ENCODE measurements at places on chromosomes 12 and 14. TPM values are rescaled to one million over a fixed set of nuclear protein-coding genes. Genes with fewer than 3 reads are reported as not detected.

DIO3 gene
- not detected for total RNA-seq

RSRC2 gene
- 38.1 TPM for total RNA-seq

HCAR3 gene
- not detected for total RNA-seq

SOCS4 gene
- total RNA-seq, result 26.2 TPM

TAS2R9 gene
- total RNA-seq, result not detected

PLEKHH1 gene
- 0.08 TPM for total RNA-seq

GABARAPL1 gene
- 172 TPM for total RNA-seq

IL26 gene
- total RNA-seq, result not detected

OTX2 gene
- not detected for total RNA-seq

INSM2 gene
- not detected for total RNA-seq

OR4K15 gene
- total RNA-seq, result not detected

CTSG gene
- total RNA-seq, result not detected

DNA sequence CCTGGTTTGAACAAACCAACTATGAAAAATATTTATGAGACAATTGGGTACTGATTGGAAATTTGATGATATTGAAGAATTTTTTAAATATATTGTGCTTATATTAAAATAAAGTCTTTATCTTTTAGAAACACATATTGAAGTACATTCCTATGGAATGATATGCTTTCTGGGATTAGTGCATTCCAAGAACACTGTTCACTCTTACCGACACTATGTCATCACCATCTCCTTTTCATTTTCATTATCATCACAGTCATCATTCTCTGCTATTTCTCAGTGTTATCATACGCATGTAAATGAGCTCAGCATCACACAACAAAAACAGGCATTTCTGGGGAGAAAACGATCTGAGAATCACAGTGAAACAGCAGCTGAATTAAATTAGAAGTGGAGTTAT lies 513.3 kb upstream of the CCDC196 start:
- peak; percentile 32 for DNase-seq

DNA sequence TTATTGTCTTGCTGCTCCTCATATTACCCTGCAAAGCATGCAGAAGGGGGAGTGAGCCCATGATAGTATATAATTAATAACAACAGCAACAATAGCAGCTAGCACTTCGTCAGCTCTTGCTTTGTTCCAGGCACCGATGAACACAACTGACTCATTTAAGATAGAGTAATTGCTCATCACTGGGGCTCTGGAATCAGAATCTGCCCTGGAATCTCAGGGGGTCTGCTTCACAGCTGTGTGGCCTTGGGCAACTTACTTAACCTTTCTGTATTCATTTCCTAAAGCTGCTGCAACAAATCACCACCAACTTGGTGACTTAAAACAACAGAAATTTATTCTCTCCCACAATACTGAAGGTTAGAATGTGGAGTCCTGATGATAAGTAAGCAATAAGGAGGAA lies 55.0 kb upstream of the PSMC1 start:
- DNase-seq, result no peak

DNA sequence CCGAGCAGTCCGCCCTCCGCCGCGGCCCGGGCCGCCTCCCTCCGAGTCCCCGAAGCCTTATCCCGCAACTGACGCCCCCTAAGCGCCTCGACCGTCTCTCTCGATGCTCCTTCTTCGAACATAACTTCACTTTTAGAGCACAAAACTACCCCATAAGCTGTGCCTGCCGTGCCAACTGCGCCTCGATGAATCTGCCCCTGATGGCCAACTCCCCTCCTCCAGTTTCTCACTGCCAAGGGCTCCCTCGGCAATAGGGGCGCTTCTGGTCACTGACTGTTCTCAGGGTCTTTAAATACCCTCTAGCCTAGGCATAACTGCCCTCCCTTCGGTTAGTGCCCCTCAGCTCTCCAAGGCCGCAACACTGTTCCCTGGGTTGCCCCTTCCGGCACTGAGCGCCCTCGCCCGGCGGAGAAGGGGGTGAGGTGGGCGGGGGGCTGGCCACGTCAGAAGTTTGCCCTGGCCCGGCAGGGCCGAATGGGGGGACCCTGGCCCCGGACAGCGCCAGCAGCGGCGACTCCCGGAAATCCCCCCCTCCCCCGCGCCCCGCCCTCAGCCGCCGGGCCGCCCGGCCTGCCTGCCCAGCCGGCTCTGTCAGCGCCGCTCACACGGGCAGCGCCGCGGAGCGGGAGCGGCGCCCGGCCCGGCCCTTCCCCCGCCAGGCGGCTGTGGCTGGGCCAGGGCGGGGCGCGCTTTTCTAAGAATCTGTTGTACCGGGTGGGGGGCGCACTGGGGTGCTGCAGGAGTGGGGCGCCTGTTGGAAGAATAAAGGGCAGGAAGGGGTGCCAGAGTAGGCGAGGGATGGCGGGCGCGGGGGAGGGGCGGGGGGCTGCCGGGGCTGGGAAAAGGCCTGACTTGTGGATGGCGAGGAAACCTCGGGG lies 10.6 kb downstream of the RARG start:
- no peak for DNase-seq

DNA sequence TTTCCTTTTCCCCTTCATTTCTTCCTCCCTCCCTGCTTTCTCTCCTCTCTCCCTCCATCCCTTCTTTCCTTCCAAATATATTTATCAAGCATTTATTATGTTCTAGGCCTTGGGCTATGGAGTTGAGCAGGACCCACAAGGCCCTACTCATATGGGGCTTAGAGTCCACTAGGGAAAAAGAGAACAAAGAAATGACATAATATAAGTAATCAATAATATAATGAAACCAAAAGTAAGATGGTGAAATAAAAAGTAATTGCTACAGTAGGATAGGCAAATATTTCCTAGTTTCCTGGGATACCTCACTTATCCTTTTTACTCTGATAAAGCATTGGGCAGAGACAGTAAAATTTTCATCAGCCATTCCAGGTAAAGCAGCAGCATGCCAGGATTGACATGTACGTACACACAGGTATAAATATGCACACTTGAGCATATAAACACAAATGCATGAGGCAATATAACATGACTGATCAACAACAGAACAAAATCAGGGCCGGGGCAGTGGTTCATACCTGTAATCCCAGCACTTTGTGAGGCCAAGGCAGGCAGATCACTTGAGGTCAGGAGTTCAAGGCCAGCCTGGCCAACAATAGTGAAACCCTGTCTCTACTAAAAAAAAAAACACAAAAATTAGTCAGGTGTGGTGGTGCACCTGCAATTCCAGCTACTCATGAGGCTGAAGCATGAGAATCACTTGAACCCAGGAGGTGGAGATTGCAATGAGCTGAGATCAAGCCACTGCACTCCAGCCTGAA lies 35.5 kb upstream of the CSRP2 start:
- no peak for DNase-seq

DNA sequence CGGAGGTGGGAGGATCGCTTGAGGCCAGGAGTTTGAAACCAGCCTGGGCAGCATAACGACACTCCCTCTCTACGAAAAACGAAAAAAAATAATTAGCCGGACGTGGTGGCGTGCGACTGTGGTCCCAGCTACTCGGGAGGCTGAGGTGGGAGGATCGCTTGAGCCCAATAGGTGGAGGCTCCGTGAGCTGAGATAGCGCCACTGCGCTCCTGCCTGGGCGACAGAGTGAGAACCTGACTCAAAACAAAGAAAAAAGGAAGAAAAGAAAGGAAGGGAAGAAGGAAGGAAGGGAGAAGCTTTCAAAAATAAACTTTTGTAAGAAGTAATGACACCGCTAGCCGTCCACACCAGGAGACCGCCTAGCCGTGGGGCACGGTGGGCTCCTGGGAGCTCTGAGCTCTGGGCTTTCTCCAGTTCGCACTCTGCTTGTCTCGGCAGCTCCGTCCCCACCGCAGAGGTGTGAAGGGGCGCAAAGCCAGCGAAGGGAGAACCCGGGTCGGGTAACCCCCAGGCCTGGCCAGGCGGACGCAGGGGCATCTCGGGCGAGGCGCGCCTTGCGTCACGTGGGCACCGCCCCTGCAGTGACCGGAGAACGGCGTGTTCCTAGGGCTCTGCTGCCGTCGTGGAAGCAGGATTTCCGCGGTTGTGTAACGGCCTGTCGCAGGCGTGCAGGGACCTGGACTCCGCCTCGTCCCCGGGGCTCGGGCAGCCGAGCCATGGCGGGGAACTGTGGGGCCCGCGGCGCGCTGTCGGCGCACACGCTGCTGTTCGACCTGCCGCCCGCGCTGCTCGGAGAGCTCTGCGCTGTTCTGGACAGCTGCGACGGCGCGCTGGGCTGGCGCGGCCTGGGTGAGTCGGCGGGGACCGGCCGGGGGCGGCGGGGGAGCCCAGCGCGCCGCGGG lies at the start of gene IRAK3:
Gene IRAK3 (plus strand): TSS at position 631 of the 902 bp plus-strand sequence. CDS start 86 bp downstream, at position 717.
- DNase-seq, result no peak

GRCh38 chr14:54622192-54622958 lies 55.4 kb downstream of the SAMD4A start:
- no peak for DNase-seq

DNA sequence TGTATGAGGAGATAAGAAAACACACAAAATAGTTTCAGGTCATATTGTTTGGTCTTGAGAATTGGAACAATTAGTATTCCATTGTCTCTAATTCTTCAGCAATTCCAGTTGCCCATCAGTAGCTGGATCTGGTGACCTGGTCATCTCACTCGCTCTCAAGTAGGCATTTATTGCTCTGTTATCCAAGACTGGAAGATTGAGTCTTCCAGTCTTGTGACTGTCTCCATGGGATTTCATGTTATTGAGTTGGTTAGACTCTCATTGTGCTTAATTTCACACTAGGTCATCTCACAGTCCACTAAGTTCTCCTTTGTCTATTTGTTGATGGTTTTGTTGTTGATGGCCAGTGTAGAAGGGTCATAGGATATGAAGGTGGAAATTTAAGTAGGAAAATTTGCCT lies 47.5 kb downstream of the FBXO34 start:
- no peak for DNase-seq

GRCh38 chr12:49296034-49296835 lies 1.3 kb downstream of the PRPH start:
- no peak for DNase-seq

DNA sequence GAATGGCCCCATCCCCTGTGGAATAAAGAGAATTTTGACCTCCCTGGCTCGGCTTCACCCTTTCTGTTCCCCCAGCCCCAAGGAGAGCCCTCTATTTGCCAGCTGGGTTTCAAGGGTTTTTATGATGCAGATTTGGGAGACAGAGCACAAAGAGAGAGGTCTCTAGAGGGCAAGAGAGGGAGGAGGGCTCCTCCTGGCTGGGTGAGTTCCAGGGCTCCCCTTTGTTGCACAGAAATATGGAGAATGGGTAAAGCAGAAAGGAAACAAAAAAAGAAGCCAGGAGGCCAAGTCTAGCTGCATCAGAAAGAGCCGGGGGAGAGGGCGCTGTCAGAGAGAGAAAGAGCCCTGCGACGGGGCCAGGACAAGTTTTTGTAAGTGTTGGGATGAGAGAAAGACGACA lies 319.6 kb upstream of the RTL1 start:
- DNase-seq, result no peak

DNA sequence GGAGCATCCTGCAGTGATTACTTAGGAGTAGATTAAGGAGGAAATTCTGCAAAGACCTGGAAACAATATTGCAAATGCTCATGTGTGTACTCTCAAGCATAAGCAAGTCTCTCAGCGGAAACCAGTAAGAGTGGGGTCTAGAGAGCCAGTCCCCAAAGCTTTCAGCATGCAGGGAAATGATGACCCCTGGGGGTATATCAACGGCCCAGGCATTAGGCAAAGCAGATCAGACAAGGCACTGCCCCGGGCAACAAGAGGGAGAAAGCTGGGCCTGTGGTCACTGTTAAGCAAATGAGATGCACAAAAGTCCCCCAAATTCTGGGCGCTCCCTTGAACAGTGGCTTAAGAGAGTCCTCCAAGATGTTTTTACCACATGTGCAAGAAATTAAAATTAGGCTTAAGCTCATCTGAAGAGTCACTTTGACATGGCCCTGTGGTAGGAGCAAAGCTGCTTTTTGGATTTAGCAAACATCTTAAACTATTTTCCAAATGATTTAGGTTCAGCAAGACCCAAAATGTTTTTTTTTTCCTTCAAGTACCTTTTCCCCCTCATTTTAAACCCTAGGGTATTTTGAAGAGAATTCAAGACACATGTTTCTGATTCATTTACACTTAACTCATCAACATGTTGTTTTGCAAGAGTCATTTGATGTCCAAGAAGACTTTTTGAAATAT lies 457.1 kb upstream of the TBX3 start:
- no peak for DNase-seq

- DNase-seq, result no peak
Observed at GRCh38 chr12:49550693-49551252, 11.9 kb downstream of the KCNH3 start.

DNA sequence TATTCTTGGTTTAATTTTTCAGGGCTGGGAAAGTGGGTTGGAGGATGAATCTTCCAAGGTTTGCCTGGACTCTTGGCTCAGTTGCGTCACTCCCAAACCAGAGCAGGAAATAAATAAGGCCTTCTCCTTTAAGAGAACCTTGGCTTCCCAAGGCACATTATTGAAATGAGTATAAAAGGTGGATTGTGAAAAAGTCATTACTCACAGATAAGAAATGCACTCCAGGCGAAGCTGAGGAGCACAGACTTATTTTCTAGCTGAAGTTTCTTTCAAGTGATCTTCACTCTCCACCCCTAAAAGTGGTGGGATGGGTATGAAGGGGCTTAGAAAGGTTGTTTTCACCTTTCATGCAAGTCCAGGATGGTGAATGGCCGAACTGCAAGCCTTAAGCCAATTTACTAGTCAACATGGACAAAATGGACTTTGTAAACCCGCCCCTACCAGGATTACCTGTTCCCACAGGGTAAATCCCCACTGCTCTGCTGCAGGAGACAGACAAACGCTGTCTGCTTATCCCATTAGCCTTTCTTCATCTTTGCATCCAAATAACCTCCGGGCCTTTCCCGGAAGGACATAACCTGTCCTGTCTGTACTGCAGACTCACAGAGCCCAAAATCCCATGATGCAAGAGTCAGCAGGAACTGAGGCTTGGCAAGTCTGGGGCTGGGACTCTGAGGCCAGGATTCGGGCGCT lies 207.6 kb downstream of the BCL11B start:
- DNase-seq, result no peak

DNA sequence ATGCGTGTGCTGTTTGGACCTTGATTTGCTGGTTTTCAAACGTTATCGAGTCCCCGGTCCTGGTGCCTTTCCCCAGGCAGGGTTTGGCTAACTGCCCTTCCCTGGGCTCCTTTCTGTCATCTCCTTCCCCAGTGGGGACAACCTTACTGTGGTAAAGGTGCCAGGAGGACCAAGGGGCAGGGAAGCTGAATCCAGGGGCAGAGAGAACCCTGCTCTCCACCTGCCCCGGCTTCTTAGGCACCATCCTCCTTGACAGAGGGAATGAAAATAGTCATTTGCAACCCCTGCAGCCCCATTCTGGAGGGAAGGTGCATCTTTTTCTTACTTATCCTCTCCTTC lies 5.0 kb downstream of the CEBPE start:
- no peak for DNase-seq

- DNase-seq, result no peak
Observed at GRCh38 chr12:78555802-78556201, 308.8 kb upstream of the SYT1 start.

GRCh38 chr12:74129702-74130101 lies 407.9 kb upstream of the ATXN7L3B start:
- no peak for DNase-seq

DNA sequence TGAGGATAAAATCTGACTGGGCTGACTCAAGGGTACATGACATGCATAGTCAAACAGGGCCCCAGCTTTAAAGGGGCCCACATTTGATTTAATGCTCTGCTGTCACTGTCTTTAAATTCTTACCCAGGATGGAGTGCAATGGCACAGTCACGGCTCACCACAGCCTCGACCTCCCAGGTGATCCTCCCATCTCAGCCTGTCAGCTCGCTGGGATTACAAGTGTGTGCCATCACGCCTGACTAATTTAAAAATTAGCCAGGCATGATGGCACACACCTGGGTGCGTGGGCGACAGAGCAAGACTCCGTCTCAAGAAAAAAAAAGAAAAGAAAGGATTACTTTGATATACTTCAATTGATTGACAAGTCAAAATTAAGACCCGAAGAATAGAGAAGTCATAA lies 9.2 kb upstream of the PLBD1 start:
- DNase-seq, result no peak

GRCh38 chr12:26327975-26328644 lies 132.7 kb downstream of the SSPN start:
- no peak for DNase-seq

Data from HFFc6 (cell line).